ENCODE measurements at places on chromosomes 12 and 14.

- DNase-seq: no peak
These were observed 118.9 kb downstream of the GPR135 start for GRCh38 chr14:59346329-59346728.

DNA sequence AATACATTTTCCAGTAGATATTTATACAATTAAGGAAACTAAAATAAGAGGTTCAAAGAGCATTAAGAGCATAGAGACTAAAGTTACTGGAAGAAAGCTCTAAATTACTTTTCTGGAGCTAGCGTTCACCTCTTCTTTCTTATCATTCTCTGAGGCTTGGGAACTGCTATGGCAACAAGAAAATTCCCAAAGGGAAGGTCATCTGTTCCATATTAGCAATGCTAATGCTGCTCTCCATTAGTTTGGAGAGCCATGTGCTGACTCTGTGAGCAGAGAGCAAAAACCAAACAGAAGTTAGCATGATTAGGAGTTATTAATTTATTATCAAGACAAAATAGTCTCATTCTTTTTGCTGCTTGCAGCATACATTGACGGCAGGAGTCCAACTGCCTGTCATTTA is 143.1 kb upstream of the SLC16A7 start:
- no peak for DNase-seq

GRCh38 chr12:85058339-85058738 is 22.2 kb downstream of the LRRIQ1 start:
- DNase-seq: no peak

- DNase-seq: no peak
These were observed 1.4 kb downstream of the SYNE3 start for GRCh38 chr14:95515080-95515489.

DNA sequence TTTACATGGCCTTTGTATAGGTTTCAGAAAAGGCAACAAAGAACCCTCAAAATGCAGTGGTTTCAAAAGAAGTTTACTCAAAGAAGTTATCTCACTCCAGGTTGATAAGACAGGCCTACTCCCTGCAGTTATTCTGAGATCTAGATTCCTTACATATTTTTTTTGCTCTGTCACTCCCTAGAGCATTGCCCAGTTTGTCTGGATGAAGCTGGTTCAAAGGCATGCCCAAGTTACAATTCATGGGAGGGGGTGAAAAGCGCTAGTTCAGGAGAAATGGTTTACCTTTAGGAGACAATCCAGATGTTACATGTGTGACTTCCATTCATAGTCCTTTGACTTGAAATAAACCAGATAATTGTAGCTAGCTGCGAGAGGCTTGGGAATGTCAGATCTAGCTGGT is 115.0 kb downstream of the TPH2 start:
- DNase-seq: no peak

DNA sequence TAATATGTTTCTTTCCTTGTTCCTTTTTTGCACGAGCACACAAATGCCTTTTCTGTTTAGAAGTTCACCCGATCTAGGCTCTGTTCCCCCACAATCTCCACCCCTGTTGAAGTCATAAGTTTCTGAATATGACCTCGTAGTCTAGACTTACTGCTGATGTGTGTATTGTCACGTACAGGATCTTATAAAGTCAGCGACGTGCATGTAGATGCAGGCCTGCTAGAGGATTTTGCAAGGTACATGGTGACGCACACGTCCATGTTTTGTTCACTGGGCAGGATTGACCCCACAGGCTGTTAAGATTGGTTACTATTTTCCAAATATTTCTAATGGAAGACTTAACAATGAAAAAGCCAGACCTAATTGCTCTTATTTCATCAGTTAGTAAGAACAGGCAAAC is 46.2 kb upstream of the CCDC91 start:
- no peak for DNase-seq

GRCh38 chr12:1726753-1727152 is 35.9 kb downstream of the ADIPOR2 start:
- DNase-seq: no peak

DNA sequence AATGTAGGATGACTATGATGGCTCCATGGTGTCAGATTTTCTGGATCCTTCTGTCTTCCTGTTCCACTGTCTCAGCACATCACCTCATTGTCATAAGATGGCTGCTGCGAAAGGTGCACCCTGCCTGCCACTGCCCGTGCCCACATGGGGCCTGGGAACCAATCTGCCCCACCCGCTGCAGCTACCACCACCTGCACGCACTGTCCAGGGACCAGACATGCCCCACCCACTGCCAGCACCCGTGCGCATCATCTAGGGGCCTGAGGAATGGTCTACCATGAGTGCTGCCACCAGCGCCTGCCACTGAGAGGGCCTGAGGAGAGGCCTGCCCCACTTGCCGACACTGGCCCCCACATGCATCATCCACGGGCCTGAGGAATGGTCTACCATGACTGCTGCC is 23.8 kb downstream of the CYP46A1 start:
- no peak for DNase-seq

- DNase-seq: no peak
These were observed 143.3 kb upstream of the BCL2L14 start for GRCh38 chr12:11927286-11927935.

DNA sequence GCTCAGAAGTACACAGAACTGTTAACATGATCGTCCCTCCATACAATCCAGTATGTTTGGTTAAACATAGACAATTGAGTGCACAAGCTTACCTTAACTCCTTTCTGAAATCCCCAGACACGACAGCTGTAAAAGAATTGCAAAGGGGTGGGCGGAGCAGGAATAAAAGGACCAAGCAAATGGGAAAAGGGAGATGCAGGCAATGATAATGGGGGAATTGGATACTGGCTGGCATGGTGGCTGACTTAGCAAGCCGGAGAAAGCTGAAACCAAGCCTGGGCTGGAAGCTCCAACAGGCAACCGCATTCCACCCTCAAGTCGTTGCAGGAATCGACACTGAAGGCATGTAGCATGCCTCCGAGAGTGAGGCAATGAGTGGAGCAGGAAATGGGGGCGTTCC is 96.8 kb upstream of the TMEM132C start:
- no peak for DNase-seq

DNA sequence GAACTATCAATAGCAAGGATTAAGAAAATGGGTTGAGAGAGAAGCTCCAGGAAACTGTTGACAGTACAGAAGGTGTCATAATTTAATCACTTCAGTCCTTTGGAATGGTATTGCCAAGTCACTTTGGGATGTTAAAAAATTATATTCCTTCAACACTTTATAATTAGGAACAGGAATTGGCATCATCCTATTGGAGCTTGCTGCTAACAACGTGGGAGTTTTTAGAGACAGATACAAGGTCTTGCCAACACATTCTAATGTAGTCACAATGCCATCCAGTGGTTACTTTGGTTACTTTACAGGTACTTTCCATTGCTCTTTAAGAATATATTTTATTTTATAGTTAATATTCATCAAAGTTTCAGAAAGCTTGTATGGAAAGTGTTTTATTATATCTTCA is 310.1 kb downstream of the SYT1 start:
- peak; percentile 12 for DNase-seq

- DNase-seq: no peak
These were observed 128.4 kb downstream of the RBM19 start for GRCh38 chr12:113837528-113838296.

- no peak for DNase-seq
These were observed 36.5 kb upstream of the SELPLG start for GRCh38 chr12:108670066-108670631.

DNA sequence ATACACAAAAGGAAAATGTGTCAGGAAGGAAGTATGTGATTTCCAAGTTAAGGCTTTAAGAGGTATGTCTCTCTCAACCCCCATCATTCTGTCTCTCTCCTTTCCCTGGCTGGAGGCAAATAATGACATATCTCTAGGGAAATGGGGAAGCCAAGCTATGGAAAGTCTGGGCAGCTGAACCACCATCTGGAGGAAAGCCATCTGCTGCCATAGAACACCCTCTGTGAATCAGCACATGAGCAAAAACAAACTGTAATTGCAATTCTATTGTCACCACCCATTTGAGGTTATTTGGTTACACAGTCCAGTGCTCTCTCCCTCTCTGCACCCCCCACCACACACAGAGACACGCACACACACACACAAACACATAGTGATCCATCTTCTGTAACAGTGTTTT is 766.2 kb downstream of the FLRT2 start:
- no peak for DNase-seq

GRCh38 chr12:116426391-116427136 is 132.6 kb upstream of the MAP1LC3B2 start:
- DNase-seq: no peak

DNA sequence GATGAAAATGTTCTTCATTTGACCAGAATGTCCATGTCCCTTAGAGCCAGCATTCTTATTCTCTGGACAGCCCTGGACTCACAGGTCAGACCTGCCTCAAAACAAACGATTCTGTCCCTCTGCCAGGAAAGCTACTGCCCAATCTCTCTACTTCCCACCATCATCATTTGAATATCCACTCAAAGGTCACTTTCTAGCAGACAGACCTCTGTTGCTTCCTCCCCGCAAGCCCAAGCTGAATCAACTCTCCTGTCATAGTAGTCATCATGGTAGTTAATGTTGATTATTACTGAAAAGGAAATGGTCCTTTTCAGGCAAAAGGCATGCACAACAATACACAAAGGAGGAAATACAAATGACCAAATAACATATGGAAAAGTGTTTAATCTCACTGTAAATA is 39.6 kb upstream of the CPM start:
- no peak for DNase-seq

GRCh38 chr12:121170611-121171260 is 38.1 kb downstream of the P2RX7 start:
- DNase-seq: no peak

GRCh38 chr14:104422837-104423681 is 156.5 kb upstream of the C14orf180 start:
- no peak for DNase-seq

DNA sequence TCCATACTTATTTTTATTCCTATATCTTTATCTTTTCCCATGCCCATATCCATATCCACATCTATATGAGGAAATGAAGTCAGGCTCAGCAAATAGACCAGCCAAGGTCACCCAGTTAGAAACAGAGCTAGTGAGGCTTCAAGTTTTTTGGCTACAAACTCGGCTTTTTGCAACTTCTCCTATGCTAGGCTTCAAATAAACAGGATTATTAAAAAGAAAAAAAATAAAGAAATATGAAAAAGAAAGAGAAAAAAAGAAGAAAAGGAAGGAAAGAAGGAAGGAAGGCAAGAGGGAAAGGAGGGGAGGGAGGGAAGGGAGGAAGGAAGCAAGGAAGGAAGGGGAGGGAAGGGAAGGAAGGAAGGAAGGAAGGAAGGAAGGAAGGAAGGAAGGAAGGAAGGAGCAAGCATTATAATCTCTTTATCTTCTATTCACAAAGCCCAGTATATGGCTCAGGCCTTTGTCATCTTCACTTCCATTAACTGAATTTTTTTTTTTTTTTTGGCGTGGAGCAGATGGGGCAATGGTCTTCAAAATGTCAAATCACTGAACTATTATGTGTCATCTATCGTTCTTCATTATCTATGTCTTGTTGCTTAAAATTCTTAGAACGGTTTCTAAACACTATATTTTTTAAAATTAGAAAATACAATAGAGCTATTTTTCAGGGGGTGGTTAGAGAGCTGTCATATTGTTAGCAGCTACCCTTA is 418.2 kb downstream of the VRK1 start:
- no peak for DNase-seq

DNA sequence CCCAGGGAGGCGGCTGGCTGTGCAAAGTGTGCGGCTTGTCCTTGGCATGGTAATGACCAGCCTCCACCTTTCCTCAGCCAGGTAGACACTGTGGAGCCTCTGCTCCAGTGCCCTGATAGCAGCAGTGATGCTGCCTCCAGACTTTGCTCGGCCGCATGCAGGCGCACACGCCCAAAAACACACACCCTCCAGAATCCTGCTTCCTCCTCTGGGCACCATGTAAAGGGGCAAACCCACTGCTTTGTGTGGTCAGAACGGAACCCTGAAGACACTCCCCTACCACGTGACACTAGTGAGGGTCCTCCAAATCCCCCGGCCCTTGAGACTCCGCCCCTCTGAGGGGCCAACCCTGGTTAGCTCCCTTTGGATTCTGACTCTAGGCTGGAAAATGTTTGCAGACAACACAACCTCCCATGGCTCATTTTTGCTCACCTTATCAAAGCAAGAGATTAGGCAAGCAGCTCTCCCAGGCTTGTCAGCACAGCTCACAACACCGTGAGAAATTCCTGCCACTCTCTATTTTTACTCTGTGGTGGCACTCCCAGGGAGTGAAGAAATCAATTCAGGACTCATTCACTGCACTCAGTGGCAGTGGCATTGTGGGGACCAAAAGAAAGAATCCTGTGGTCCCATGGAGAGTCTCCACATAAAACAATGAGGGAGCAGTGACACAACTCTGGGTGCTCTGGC is 4.5 kb downstream of the KRT77 start:
- DNase-seq: no peak

- no peak for DNase-seq
These were observed 1.1 kb upstream of the PAPLN start for GRCh38 chr14:73236157-73236556.
